Choroid plexus epithelial cell (primary cell): ENCODE measurements at places on chromosomes 2 and 18.

GRCh38 chr2:8289111-8289510, 392.7 kb upstream of the ID2 start:
- no peak for DNase-seq

GRCh38 chr2:70515938-70516337, 37.7 kb downstream of the TGFA start:
- no peak for DNase-seq

DNA sequence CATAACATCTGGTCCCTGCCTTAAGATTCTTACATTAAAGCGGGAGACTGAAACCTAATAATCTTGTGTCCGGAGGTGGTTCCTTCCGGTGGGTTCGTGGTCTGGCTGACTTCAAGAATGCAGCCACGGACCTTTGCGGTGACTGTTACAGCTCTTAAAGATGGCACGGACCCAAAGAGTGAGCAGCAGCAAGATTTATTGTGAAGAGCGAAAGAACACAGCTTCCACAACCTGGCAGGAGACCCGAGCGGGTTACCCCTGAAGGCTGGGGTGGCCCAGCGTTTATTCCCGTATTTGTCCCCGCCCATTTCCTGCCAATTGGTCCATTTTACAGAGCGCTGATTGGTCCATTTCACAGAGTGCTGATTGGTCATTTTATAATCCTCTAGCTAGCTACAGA, 122.3 kb upstream of the SIX2 start:
- peak; percentile 93 for DNase-seq

GRCh38 chr2:1060372-1060771, 109.7 kb downstream of the SNTG2 start:
- DNase-seq, result no peak

DNA sequence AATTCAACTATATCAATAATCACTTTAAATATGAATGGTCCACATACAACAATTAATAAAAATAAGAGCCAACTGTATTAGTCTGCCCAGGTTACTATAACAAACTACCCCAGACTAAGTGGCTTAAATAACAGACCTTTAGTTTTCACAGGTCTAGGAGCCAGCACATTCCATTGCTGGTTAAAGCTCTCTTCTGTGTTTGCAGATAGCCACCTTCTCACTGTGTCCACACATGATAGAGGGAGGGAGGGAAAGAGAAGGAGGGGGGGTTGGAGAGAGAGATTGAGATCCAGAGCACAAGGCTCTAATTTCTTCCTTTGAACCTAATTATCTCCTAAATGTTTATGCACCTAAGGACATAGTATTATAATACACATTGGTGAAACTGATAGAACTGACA, 267.8 kb upstream of the NXPH2 start:
- no peak for DNase-seq

- DNase-seq, result peak; percentile 81
Measured at GRCh38 chr2:20184067-20184938, 40.6 kb downstream of the SDC1 start.

DNA sequence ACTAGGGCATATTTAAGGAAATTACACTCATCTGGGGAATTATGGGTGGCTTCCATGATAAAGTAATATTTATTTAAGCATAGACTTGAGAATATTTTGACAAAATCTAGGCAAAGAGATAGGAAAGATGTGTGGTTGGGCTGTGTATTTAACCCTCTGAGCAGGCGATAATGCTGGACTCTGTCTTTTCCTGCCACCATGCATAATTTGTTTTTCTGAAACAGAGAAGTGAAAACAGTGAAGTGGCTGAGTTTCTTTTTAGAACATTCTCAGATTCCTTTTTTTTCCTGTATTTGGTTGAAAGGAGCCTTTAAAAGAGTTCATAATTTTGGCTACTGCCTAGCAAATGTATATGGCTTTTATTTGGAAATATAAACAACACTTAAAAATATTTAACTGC, 104.8 kb upstream of the CDH19 start:
- DNase-seq, result no peak
